ENCODE measurements at places on chromosomes 6 and 20.

GRCh38 chr6:25895771-25896170, 21.7 kb upstream of the SLC17A3 start:
- no peak for DNase-seq

- no peak for DNase-seq
These were observed 611.9 kb downstream of the DHX35 start for GRCh38 chr20:39574061-39574460.

- no peak for DNase-seq
These were observed 776.4 kb upstream of the NRSN1 start for GRCh38 chr6:23349521-23350147.

- DNase-seq = peak; percentile 90
These were observed at the start of gene ZKSCAN8 for GRCh38 chr6:28141500-28142329. TSS of gene ZKSCAN8 (plus strand) at chr6:28141883. CDS start at chr6:28148408, 6,525 bp downstream.

- DNase-seq = no peak
These were observed 11.2 kb downstream of the CCDC167 start for GRCh38 chr6:37488476-37488875.

GRCh38 chr6:76790045-76790796, 673.1 kb downstream of the HTR1B start:
- no peak for DNase-seq

DNA sequence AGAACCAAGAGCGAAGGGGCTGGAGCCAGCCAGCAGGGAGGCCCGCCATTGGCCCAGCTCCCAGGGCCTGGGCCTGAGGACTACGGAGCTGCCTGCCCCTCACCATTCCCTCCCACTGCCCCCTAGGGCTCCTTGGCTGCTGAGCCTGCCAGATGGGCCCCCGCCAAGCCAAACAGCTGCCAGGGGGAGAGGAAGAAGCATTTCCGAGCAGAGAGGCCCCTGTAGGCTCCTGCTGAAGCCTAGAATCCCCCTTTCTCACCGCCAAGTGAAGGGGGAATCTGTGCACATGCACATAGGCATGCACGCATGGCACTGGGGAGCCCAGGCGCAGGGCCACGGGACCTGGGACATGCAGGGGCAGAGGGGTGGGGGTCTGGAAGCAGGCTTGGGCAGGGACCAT, 28.5 kb upstream of the MRPS18A start:
- peak; percentile 95 for DNase-seq

DNA sequence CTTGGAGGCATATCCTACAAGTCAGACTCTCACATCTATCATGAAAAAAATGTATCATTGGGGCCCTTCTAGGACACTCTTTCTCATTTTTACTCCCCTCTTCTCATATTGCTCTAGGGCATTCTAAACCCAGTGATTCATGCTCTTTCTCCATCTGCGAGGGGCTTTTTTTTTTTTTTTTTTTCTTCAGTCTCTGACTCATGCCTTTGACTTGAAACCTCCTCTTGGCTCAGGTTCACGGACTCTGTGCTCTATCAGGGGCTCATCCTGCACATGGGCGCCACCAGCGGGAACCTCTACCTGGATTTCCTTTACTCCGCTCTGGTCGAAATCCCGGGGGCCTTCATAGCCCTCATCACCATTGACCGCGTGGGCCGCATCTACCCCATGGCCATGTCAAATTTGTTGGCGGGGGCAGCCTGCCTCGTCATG, 17.8 kb downstream of the SLC22A1 start:
- DNase-seq = no peak

DNA sequence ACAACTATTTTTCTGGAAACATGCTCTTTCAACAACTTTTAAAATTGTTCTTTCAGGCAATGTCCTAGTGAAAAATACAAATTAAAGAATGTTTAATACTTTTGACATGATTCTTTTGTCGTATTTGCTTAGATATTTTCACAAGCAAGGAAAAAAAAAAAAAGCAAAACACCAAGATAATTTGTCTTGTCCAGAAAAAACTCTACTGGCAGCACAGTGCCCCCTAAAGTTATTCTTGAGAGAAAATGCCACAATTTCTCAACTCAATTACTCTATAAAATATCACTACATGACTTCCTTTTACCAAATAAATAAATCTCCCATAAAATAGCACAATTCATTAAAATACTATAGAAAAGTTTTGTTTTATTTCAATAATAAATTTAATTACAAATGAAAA, 652.5 kb upstream of the EPHA7 start:
- DNase-seq = no peak

- DNase-seq = no peak
These were observed 5.6 kb upstream of the VNN2 start for GRCh38 chr6:132763269-132763668.

DNA sequence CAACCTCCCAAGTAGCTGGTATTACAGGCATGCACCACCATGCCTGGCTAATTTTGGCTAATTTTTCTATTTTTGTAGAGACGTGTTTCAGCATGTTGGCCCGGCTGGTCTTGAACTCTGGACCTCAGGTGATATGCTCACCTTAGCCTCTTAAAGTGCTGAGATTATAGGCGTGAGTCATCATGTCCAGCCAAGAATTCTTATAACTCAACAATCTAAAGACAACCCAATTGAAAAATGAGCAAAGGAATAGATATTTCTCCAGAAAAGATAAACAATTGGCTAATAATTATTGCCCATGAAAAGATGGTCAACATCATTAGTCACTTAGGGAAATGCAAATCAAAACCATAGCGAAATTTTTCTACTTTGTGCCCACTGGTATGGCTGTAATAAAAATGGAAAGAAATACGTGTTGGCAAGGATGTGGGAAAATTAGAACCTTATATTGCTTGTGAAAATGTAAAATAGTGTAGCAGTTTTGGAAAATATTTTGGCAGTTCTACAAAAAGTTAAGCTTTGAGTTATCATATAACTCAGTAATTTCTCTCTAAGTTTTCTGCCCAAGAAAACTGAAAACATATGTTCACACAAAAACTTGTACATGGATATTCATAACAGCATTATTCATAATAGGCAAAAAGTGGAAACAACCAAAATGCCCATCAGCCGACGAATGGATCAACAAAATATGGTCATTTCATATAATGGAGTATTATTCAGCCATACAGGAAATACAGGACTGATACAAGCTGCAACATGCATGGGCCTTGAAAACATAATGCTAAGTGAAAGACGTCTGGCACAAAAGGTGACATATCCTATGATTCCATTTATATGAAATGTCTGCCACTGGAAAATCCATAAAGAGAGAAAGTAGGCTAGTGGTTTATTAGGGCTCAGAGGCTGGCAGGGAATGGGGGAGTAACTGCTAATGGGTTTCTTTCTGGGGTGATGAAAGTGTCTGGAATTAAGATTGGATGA, 87.8 kb downstream of the UTRN start:
- no peak for DNase-seq

DNA sequence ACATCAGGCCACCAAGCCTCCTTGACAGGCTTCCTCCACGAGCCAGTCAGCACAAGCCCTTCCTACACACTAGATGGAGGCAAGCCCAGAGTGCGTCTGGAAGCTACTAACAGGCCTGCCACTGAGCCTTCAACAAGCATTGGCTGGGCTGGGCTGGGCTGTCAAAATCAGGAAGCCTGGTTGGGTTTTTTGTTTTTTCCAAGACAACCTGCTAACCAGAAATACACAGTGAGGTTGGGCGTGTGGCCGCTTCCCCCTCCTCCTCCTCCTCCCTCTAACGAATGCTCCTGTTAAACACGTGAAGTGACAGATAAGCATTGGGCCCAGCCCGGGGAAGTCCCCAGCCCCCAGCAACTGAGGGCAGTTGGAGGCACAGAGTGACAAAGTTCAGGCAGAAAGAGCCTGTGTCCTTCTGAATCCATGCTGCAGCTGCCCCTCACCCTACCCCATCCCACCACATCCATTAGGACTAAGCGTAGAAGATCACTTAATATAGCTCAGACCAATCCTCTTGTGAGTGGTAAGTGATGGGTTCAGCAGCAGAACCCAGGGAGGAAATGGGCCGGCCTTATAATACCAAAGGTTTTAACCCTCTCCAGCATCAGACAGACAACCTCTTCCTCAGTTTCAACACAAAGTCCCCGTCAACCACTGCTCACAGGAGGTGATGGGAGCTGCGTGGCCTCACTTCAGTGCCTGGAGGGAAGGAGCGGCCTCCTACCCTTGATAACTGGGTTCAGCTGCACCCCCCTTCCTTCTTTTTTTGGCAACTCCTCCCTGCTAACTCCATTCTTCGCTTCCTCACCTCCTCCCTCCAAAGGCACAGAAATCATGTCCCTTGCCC, 1.1 kb downstream of the NFATC2 start:
- peak; percentile 91 for DNase-seq

DNA sequence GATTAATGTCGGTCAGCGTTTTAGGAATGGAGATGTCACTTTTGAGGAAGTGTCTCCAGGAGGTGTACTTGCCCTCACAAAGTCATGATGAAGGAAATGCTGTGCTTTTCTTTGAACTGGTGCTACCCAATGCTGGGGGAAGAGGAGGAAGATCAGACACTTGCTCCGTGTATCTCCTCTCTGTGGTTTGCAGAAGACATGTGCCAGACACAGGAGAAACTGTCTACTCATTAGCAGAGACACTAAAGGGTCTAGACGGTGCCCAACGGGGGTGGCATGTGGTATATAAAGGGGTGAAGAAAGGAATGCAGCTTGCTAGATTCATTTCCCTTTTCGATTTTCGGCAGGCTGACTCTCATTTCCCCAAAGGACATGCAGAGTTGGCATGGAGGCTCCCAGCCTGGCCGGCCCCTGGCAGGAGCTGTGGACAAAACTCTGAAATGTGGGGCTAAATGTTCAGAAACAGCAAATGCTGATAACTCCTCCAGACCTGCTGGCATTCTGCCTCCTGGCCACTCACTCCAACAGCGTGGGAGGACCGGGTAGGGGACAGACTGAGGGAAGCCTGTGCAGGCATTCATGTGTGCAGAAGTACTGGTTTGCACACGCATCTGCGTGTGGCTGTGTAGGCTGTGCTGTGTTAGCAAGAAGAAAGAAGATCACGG, 59.6 kb upstream of the QKI start:
- DNase-seq = peak; percentile 84

DNA sequence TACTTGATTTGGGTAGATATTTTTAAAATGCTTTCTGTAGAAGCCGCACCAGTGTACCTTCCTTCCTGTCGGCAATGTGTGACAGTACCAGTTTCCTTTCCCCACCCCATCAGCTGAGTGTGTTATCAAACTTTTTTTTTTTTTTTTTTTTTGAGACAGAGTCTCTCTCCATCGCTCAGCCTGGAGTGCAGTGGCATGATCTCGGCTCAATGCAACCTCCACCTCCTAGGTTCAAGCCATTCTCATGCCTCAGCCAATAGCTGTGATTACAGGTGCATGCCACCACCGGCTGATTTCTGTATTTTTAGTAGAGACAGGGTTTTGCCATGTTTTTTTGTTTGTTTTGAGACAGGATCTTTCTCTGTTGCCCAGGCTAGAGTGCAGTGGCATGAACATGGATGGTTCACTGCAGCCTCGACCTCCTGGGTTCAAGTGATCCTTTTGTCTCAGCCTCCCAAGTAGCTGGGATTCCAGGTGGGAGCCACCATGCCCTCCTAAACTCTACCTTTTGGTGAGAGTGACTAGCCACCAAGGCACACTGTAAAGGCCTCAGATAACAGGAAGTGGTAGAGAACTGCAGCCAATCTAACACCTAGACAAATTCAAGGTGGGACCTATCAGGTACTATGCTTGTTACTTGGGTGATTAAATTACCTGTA, 26.5 kb upstream of the ZBTB22 start:
- DNase-seq = no peak

- no peak for DNase-seq
These were observed 38.0 kb downstream of the CST8 start for GRCh38 chr20:23528867-23529431.

GRCh38 chr6:78810146-78810545, 57.2 kb upstream of the IRAK1BP1 start:
- no peak for DNase-seq

Data from right hindlimb (tissue), 1 donor.